Spinal cord (tissue), 10 donors: ENCODE measurements at places on chromosomes 3 and 15. TPM values are rescaled to one million over a fixed set of nuclear protein-coding genes. Genes with fewer than 3 reads are reported as not detected.

DNA sequence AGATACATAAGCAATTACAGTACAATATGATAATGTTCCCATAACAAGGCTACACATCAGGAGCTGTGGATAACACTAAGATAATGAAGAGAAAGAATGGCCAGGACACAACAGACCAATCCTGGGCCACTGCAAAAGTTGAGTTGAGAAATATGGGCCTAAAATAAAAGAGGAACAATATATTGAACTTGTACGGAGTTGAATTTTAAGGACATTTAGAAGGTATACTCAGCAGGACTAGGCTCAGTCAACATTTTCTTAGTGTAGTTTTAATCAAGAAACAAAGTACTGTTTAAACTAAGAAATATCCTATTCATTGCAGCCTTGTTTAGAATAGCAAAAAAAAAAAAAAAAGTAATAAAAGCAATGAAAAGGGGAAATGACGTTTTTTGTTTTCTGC is 24.3 kb downstream of the HERC1 start:
- no peak for DNase-seq
- no peaks in the 10 kb centered on the region for H3K4me1 ChIP-seq
- H3K27ac ChIP-seq: no peak overlapping the region
- no peak overlapping the region for H3K4me3 ChIP-seq
- no peaks in the 10 kb centered on the region for H3K27me3 ChIP-seq

DNA sequence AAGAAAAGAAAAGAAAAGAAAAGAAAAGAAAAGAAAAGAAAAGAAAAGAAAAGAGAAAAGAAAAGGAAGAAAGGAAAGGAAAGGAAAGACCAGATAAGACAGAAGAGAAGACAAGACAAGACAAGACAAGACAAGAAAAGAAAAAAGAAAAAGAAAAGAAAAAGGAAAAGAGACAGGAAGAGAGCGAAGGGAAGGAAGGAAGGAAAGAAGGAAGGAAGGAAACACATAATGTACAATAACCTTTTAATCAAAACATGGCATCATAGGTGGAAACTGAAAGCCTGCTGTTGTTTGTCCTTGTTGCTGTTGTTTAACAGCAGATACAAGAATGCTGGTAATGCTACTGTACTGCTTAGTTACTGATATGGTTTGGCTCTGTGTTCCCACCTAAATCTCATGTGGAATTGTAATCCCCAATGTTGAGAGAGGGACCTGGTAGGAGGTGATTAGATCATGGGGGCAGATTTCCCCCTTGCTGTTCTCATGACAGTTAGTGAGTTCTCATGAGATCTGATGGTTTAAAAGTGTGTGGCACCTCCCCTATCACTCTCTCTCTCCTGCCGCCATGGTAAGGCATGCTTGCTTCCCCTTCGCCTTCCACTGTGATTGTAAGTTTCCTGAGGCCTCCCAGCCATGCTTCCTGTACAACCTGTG is 67.3 kb downstream of the MCF2L2 start:
- no peak overlapping the region for H3K4me3 ChIP-seq
- H3K36me3 ChIP-seq: no peaks in the 10 kb centered on the region
- DNase-seq: no peak
- H3K27ac ChIP-seq: no peak overlapping the region
- no peaks in the 10 kb centered on the region for H3K27me3 ChIP-seq
- H3K4me1 ChIP-seq: no peaks in the 10 kb centered on the region

DNA sequence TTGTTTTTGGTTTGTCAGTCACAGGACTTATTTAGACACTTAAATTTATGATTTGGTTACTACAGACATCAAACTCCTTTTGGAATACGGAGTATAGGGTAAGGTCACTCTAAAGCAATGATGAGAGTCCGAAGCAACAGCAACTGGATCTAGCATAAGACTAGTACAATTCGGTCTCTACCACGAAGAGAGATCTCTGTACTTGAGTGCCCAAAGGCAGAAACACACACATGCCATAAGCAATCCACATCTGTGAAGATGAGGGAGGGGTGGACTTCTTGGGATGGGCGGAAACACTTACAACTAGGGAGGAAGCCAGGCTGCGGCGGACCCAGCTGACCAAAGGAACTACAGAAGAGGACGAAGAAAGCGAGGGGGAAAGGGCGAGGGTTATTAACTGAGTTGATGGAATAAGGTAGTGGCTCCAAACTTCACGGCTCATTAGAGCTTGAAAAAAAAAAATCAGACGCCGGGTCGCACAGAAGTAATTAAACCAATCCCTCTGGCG is 595 bp downstream of the DPH6 start:
- peaks cover 8% of the 10 kb centered on the region for H3K4me1 ChIP-seq
- no peaks in the 10 kb centered on the region for H3K36me3 ChIP-seq
- peak overlapping the region; percentile 94 for H3K4me3 ChIP-seq

DNA sequence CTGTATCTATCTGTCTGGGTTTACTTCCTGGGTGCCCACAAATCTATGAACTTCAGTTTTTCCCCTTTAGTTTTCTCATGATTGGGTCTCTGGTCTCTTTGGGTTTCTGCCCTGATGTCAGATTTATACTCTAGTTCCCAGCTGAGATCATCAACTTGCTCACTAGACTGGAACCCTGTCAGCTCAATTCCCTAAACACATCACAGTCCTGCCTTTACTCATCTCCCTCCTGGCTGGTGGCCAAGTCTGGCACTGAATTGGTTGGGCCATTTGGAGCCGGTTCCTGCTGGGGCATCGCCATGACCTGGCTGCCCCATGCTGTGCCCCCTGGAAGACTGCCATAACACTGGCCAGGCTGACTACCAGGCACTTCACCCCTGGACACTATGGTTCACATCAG is 345.3 kb downstream of the CHST2 start:
- no peaks in the 10 kb centered on the region for H3K36me3 ChIP-seq
- H3K27ac ChIP-seq: no peak overlapping the region
- no peaks in the 10 kb centered on the region for H3K4me1 ChIP-seq
- no peak for DNase-seq
- no peak overlapping the region for H3K4me3 ChIP-seq
- no peaks in the 10 kb centered on the region for H3K27me3 ChIP-seq

- no peak overlapping the region for H3K4me3 ChIP-seq
- no peak for DNase-seq
- no peak overlapping the region for H3K27ac ChIP-seq
- peaks cover 18% of the 10 kb centered on the region for H3K4me1 ChIP-seq
- H3K27me3 ChIP-seq: no peaks in the 10 kb centered on the region
Measured at GRCh38 chr3:185069037-185070030, 83.5 kb downstream of the C3orf70 start.

DNA sequence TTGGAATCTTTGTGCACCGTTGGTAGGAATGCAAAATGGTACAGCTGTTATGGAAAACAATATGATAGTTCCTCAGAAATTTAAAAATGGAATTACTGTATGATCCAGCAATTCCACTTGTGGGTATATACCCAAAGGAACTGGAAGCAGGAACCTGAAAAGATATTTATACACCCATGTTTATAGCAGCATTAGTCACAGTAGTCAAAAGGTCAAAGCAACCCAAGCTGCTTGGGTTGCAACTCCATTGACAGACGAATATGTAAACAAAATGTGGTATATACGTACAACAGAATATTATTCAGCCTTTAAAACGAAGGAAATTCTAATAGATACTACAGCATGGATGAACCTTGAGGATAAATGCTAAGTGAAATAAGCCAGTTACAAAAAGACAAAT is 35.0 kb upstream of the CAPN3 start:
- H3K36me3 ChIP-seq: peaks cover 3% of the 10 kb centered on the region
- no peaks in the 10 kb centered on the region for H3K27me3 ChIP-seq
- DNase-seq: no peak

DNA sequence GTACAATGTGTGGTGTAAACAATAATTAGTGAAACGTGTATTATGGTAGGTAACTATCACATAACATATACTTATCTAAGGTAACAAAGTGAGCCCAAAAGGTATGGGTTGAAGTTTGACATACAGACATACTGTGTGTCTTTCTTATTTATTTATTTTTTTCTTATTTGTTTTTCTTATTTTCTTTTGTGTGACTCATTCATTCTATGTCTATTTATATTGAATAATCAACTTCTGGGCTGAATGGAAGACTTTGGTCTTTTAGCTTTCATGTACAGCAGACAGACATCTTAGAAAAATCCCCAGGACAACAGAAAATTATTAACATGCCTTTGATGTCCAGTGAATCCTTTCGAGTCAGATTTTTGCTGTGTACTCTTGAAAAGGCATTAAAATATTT is 200.3 kb upstream of the SLC2A2 start:
- no peaks in the 10 kb centered on the region for H3K36me3 ChIP-seq
- no peak overlapping the region for H3K27ac ChIP-seq

DNA sequence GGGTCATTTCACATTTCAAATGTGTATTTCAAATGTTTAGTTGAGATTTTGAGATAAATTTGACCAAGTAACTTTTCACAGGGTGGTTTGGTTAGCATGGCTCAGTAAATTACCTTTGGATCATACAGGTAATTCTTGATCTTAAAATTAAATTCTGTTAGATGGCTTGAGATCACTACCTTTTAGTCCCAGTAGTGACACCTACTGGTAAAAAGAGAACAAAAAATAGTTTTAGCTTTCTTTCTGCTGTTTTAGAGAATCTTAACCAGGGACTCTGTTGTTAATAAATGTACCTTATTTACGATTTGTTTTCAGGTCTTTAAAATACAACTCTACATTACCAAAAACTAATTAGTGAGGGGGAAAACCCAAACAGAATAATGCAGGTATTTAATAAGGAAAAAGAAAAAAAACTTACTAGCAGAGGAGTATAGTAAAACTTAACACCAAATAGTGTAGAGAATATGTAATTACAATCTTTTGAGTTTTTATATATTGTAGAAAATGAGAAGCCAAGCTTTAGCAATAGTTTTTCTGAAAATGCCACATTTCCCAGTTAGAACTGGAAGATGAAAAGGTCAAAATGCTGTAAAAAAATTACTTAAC is 620.3 kb upstream of the AGTR1 start:
- H3K27me3 ChIP-seq: no peaks in the 10 kb centered on the region
- no peaks in the 10 kb centered on the region for H3K4me1 ChIP-seq
- H3K27ac ChIP-seq: peak overlapping the region; percentile 91
- no peak for DNase-seq
- no peak overlapping the region for H3K4me3 ChIP-seq
- H3K36me3 ChIP-seq: no peaks in the 10 kb centered on the region

- DNase-seq: no peak
- no peaks in the 10 kb centered on the region for H3K4me1 ChIP-seq
- H3K27ac ChIP-seq: no peak overlapping the region
- H3K27me3 ChIP-seq: no peaks in the 10 kb centered on the region
Measured at GRCh38 chr3:117557464-117558090, 848.0 kb downstream of the TUSC7 start.

DNA sequence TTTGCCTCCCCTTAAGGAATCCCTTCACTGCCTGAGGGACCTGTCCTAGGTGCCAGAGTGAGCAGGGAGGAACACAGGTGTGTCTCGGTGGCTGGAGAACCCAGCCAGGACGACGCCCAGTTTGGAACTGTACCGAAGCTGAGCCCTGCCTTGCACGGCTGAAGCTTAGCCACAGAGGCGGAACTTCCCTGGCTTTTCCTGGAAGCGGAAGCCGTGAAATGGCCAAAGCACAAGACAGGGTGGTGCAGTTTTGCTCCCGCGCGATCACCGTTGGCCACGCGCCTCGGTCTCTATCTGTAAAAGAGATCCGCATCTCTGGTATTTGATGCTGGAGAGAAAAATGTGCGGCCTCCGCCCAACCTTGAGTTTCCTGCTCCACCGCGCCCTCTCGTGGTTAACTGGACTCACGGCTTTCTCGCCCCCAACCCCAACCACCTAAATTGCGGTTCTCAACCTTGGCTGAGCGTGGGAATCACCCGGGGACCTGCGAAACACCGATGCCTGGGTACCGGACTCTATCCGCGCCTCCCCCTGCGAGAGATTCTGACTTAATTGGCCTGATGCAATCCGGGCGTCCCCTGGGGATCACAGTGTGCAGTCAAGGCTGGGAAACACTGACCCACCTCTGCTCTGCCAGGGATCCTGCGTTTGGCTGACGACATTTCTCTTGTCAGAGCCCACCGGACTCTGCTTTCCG is 70.7 kb upstream of the ABHD2 start:
- no peaks in the 10 kb centered on the region for H3K27me3 ChIP-seq
- H3K27ac ChIP-seq: peak overlapping the region; percentile 64
- H3K4me3 ChIP-seq: peak overlapping the region; percentile 37
- peak; percentile 96 for DNase-seq
- H3K36me3 ChIP-seq: no peaks in the 10 kb centered on the region
- peaks cover 22% of the 10 kb centered on the region for H3K4me1 ChIP-seq

DNA sequence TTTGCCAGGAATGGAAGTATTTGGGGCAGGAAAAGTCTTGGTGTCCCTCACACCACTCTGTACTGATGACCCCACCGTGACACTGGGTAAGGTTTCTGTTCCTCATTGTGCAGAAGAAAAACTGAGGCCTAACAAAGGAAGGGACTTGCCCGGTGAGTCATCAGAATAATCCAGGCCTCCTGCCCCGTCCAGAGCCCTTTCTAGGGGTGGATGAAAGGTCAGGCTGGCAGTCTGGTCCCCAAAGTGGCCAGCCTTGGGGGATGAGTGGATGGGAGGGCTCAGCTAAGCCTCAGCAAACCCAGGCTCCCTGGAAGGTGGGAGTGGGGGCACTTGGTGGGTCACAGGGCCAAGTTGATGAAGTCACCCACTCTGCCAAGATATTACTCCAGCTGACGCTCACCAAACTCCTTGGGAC is 2.3 kb upstream of the DNAH1 start:
- no peak overlapping the region for H3K27ac ChIP-seq
- no peaks in the 10 kb centered on the region for H3K27me3 ChIP-seq
- peaks cover 59% of the 10 kb centered on the region for H3K4me1 ChIP-seq
- H3K4me3 ChIP-seq: no peak overlapping the region

Gene TGM5
- total RNA-seq: 0.10 TPM

Gene ANKUB1
- total RNA-seq: 3.3 TPM

Gene GABRB3
- 28.7 TPM for total RNA-seq

Gene GSK3B
- 113 TPM for total RNA-seq

Gene TRIM42
- not detected for total RNA-seq

Gene ESYT3
- 6.5 TPM for total RNA-seq

Gene SFMBT1
- 14.9 TPM for total RNA-seq

Gene NME9
- total RNA-seq: 5.6 TPM

Gene TRPM1
- total RNA-seq: 0.10 TPM
